ENCODE measurements at places on chromosomes 11 and 22.

- peak; percentile 93 for DNase-seq
These were observed 166.2 kb downstream of the LDLRAD3 start for GRCh38 chr11:36109850-36110606.

DNA sequence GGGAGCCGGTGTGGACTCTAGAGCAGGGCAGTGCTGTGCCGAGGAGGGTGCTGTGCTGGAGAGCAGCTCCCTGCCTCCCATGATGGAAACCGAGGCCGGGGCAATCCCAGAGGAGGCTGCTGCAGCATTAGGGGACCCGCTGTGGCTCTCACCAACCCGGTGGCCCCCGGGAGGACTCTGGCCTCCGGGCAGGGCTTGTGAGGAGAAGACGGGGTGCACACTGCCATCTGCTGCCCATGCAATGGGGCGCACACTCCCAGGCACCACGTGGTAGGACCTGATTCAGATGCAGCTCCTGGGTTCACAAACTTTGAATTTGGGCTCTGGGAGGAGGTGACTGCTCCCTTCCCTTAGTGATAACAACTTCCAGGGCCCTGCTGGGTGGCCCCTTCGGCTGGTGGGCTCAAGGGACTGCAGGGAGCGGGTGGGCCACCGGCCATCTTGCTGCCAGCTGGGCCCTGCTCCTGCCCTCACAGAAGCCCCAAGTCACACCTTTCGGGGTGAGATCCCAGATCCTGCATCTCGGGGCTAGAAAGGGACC is 93.8 kb upstream of the FGF3 start:
- peak; percentile 50 for DNase-seq

DNA sequence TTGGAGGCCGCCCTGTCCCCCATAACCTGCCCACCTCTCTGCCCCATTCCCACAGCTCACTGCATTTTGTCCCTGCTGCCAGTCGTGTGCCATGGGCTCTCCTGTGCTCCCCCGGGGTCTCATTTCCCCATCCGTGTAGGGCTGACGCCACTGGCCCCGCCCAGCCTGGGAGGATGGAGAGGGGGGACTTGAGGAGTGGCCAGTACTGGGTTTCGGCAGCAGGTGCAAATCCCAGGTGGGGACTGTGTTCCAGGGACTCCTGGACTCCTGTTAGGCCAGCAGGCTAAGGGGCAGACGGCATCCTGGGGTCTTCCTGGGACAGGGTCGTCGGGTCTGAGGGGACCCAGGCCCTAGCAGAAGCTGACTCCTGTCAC is 1.2 kb upstream of the MYO7A start:
- peak; percentile 47 for DNase-seq

DNA sequence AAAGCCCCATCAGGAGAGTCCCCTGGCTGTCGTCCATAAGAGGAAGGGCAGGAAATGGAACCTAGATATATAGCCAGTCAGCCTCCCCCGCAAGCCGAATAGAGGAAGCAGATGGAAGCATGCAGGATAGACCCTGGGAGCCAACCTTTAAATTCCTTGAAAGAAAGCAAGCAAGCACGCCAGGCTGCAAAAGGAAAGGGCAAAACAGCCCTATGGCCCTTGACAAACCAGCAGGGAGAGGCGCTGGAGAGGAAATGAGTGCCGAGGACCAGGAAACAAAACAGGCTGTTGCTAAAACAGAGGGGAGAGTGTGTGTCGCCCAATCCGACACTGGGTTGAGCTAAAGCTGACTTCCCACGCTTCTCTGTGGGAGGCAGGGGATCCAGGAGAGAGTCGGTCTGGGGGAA is 203.5 kb upstream of the MTNR1B start:
- peak; percentile 65 for DNase-seq

DNA sequence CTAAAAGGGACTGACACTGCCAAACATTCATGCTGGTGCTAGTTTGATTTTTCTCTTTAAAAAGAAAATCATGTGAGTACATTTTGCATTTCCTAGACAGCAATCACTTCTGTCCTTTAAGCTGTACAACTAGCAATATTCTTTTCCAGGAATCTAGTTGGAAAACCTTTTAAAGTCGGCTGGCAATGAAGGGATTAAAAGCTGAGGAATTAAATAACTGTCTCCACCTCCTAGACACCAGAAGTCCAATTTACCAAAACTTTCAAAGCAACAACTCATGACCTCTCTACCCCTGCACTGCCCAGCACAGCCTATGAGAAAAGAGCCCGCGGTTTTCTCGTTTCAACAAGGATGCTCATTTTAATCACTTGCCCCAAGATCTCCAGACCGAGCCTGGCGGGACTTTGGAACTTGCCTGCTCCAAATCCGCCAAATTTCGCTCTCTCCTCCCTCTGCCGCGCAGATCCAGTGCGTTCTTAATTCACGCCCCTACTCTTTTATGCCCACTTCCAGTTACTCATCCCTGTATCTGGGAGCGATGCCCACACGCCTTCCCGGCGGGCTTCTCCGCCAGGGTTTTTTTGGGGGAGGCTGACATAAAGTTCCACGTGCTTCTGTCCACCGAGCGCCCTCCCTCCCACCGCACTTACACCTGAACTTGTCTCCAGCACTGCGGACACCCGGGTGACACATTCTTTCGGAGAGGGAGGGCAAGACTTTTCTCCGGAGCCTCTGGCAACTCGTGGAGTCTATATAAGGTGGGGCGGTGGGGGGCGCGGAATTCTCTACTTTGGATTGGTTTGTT is 2.5 kb downstream of the MPPED2 start:
- peak; percentile 59 for DNase-seq

DNA sequence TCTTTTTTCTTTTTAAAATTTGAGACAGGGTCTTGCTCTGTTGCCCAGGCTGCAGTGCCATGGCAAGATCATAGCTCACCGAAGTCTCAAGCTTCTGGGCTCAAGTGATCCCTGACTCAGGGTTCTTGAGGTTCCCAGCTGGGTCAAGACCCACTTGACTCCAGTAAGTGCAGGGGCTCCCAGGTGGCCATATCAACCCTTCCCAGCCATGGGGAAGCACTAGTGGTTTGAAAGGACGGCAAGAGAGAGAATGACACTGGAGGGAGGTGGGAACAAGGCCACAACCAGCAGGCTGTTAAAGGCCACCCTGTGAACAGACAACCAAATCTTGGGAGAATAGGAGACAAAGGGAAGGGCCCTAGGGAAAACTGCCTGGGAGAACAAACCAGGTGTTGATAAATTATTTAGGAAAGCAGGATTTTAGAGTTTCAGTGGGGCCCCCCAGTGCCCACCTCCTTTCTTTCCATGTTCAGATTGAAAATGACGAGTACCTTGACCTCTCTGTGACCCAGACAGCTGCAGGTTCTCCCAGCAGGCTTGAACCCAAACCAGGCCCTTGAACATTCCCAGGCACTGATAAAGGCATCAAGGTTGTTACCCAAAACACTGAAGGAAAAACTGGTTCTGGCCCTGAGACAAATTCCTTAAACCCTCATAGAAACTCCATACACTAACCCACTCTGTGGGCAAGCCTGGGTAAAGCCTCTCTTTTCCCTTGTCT is 28.8 kb downstream of the KLHL22 start:
- no peak for DNase-seq

DNA sequence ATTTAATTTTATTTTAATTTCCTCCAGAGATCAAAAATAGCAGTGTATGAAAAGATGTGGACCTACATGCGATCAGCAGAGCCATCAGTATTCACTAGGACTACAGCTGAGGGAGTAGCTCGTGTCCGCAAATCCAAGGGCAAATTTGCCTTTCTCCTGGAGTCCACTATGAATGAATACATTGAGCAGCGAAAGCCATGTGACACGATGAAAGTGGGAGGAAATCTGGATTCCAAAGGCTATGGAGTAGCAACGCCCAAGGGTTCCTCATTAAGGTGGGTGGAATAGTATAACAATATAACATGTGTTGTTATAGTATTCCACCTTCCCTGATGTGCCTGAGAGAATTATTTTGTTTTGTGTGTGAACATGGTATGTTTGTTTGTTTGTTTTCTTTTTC is 88.3 kb downstream of the MSANTD4 start:
- no peak for DNase-seq

DNA sequence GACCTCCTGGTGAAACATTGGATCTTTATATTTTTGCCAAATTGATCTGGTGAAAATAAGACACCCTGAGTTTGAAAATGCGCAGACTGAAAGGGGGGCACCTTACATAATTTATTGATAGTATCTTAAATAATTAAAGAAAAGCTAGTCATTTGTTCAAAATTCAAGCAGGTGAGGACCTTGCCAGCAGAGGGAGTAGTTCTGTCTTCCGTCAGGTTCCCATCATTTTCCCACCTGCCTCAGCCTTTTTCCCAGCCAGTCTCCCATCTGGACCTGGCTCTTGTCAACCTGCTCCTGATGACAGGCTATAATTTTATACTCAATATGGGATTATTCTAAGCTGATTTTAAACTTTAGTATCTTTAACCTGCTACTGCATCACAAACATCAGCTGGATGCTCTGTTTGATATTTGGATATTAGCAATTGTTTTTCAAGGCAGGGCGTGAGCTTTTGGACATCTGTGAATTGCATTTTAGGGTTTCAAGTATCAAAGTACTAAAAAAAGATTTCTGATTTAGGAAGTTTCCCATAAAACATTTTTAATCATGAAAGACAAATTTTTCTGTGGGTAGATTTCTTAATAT is 132.0 kb downstream of the ELP4 start:
- peak; percentile 74 for DNase-seq

DNA sequence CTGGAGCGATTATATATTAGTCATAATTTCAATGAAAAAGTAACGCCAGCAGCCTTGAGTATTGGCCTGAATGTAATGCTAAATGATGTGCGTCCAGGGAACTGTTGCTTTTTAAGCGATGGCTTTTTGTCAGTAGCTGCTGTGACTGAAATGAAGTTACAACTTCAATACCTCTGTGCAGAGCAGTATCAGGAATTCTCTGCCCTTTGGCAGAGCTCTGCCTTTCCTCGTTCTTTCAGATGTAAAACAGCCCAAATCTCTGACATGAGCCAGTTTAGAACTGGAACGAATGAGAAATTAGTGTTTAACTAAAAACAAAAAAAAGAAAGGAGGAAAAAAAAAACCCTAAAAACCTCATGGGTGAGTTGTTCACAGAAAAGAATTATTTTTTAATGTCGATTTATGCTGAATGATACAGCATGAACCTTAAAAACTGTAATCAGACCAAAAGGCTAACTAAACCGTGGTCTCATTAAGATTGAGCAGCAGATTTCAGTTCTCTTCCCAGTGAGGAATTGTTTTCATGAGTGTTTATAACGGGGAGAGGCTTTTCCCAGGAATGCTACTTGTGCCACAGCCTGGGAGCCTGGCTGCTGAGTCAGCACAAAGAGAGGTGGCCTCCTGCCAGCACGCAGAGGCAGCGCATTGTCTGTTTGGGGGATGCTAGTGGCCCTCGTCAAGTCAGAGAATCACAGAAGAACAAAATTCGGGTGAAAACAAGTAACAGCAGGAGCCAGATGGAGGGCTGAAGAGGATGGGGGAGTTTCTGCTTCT is 146.2 kb upstream of the RASSF10 start:
- DNase-seq = peak; percentile 96

GRCh38 chr11:40080434-40080833 is 1379.0 kb downstream of the LRRC4C start:
- DNase-seq = no peak

GRCh38 chr22:48137640-48138039 is 1375.2 kb downstream of the TBC1D22A start:
- DNase-seq = no peak

DNA sequence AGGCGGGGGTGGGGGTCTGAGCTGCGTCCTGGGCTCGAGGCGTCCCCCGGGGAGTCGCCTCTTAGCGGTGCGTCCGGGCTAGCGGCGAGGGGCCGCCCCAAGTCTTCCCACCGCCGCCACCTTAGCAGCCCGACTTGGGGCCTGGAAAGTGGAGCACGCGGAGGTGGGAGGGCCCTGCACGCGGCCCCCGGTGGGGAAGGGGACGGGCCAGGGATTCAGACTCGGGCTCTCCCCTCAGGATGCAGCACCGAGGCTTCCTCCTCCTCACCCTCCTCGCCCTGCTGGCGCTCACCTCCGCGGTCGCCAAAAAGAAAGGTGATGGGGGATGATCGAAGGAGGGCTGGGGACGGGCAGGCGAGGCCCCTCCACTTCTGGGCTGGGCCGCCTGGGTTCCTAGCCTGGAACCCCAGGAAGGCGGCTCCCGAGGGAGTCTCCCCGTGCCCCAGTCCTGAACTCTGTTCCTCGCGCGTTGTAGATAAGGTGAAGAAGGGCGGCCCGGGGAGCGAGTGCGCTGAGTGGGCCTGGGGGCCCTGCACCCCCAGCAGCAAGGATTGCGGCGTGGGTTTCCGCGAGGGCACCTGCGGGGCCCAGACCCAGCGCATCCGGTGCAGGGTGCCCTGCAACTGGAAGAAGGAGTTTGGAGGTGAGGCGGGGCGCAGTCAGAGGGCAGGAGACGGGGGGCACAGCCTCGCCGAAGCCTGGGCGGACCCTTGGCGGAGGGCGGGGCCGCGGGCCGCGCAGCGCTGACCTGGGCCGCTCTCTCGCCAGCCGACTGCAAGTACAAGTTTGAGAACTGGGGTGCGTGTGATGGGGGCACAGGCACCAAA is 563 bp downstream of the MDK start:
- peak; percentile 62 for DNase-seq

DNA sequence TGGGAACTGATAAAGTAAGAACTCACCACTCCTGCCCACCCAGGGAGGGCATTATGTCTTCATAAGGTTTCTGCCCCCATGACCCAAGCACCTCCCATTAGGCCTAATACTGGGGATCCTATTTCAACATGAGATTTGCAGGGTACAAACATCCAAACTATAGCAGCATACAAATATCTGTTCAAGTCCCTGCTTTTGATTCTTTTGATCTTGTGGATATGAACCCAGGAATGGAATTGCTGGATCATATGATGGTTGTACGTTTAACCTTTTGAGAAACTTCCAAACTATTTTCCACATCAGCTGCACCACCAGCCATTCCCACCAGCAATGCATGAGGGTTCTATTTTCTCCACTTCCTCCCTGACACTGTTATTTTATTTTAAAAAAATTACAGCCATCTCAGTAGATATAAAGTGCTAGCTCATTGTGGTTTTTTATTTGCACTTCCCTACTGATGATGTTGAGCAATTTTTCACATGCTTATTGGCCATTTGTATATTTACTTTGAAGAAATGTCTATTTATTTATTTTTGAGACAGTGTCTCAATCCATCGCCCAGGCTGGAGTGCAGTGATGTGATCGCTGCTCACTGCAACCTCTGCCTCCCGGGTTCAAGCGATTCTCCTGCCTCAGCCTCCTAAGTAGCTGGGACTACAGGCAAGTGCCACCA is 7.1 kb upstream of the ATG16L2 start:
- peak; percentile 0 for DNase-seq
